ENCODE measurements at places on chromosomes 13 and 19.

DNA sequence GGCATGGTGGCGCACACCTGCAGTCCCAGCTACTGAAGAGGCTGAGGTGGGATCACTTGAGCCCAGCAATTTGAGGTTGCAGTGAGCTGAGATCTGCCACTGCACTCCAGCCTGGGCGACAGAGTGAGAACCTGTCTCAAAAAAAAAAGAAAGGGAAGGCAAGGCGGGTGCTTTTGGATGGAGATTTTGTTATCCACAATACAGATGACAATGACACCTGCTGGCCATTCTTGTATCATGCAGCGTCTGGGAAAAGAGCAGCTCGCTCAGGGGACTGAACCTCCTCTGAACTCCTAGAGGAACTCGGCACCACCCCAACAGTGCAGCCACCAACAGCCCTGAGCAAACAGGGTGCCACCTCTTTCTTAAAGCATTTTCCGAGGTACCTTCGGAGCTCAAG is 22.8 kb downstream of the HAUS8 start:
- DNase-seq: peak; percentile 61

DNA sequence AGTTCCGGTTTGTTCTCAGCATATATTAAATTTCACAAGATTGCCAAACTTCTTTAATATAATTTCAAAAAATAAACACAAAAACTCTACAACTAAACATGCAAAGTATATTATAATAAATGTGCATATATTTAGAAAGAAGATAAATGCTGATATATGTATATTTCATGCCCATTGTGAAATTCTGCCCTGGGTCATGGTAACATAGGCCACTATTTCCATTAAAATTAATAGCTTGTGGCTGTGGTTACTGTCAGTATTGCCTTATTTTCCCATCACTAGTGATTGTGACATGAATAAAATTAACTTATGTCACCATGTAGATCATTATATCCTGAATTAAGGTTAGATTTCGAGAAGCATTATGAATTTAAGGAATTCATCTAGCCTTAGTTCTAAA is 410.9 kb downstream of the DACH1 start:
- DNase-seq: no peak

DNA sequence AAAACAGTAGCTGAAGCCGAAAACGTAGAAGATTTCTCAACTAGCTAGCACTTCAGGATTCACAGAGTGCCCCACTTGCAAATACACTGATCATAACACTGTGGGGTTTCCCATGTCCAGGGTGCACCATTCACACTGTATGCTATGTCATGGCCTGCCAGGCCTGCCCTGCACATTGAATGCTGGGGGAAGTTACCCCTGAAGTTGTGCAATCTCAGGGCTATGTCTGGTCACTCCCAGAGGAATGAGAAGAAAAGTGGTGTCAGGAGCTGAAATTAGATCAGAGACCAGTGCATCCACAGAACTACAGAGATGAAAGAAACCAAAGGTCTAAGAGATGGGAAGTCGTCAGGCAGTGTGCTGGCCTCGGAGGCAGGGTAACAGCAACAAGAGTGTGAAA is 196.8 kb downstream of the RAP2A start:
- no peak for DNase-seq

DNA sequence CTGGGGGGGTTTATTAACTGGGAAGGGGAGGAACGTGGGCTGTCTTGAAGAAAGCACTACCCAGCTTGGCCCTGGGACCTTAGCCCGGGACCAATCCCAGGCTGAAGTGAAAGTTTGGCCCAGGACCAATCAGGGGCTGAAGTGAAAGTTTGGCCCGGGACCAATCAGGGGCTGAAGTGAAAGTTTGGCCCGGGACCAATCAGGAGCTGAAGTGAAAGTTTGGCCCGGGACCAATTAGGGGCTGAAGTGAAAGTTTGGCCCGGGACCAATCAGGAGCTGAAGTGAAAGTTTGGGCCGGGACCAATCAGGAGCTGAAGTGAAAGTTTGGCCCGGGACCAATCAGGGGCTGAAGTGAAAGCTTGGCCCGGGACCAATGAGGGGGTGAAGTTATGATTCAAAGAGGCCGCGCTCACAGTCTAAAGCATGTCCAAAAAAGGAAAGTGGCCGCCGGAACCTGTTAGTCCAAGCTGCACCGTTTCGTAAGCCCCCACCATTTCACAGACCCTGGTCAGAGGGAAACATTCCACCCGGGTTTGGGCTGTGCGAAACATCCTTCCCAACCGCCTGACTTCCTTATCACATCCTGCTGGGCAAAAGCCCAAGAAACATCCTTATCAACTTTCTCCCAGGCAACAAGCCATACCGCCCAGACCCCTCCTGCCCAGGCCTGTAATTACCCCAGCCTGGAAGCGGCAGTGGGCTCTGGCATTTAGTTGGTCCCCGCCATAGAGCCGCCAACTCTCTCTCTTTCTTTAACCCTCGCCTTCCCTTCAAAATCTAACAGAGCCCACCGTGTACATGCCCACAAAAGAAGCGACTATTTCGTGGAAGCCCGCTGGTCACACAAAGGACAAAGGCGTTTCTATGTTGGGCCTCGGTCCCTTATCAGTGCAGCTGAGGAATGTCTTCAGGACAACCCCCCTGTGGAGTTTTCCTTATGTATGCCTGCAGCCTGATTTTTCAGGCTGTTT is 1.1 kb downstream of the ZNF850 start:
- peak; percentile 76 for DNase-seq

- DNase-seq: no peak
Observed at GRCh38 chr19:5580161-5580571, 12.4 kb upstream of the TINCR start.

GRCh38 chr19:15613338-15613737 is 1.7 kb upstream of the CYP4F8 start:
- DNase-seq: no peak

GRCh38 chr19:57830071-57830602 is at the start of gene ZNF587B:
Gene ZNF587B, plus strand, starts transcription at chr19:57830299. Its CDS starts 230 bp downstream, at chr19:57830529.
- DNase-seq: no peak

GRCh38 chr13:105159841-105160240 is 1375.6 kb downstream of the EFNB2 start:
- no peak for DNase-seq

DNA sequence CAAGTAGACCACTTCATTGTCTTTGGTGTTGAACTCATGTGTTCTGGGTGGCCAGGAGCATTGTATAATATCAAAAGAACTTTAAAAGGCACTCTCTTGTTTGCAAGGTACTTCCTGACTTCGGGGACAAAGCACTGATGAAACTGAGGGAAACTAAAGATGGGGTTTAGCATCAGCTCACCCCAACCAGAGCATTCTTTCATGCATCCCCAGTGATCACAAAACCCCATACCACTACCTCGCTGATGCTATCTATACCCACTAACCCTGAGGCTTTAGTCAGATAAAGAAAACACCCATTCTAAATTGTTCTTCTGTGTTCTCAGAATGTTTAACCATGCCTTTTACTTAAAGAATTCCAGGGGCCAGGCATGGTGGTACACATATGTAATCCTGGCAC is 94.5 kb upstream of the DOCK9 start:
- DNase-seq: no peak

GRCh38 chr19:15680478-15681322 is 7.8 kb downstream of the CYP4F12 start:
- DNase-seq: no peak

GRCh38 chr19:55454787-55455243 is 6.6 kb downstream of the ISOC2 start:
- DNase-seq: peak; percentile 54

DNA sequence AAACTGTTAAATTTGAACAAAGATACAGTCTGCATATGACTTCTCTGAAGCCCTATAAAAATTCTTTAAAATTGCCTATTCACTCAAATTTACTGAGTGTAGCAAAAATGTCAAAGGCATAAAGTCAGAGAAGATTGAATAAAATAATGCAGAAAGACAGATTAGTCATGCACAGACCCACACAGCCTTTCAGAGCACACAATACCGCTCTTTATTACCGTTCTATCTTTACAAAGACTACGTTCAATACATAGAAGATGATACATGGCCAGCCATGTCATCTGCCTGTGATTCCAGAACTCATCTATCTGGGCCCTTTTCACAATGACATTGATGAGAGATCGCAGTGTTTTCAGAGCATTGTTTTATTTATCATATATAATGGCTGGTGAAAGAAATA is 107.2 kb downstream of the URI1 start:
- no peak for DNase-seq

DNA sequence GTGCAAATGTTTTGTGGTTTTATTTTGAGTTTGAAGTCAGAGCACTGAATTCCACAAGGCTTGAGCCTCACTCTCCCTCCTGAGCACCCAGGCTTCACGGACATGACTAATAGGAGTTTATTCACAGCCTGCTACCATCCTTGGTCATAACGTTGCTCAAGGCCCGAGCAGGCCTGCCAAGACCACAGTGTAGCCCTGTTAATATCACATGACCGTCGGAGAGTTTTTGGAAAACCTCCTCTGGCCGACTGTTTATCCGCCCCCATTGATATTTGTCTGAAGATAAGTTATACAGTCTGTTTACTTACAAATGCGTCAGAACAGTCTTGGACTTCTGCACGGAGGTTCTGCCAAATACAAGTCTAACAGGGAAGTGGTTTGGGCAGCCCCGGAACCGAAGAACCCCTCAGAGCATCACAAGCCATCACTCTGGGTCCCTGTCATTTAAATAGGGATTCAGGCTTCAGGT is 89.9 kb downstream of the COL4A2 start:
- DNase-seq: no peak

- DNase-seq: no peak
Observed at GRCh38 chr19:11942843-11943108, 17.9 kb downstream of the ZNF700 start.

DNA sequence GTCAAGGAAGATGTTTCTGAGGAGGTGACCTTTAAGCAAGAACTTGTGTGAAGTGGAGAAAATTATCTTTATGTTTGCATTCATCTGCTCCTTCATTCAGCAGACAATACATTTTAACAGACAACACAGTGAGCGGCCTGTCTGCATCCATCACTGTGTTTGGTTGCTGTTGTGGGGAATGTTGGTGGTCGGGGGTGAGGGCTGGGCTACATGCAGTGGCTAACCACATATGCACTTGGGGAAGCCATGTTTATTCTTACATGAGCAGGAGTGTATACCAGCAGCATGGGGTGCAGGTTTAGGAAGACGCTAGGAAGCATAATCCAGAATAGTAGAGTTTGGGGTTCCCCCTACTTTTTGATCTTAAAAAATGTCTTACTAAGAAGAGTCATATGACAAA is 66.4 kb downstream of the DHRS12 start:
- DNase-seq: no peak

- DNase-seq: no peak
Observed at GRCh38 chr19:4707956-4708650, 15.5 kb downstream of the DPP9 start.

GRCh38 chr19:16274447-16274846 is 50.2 kb upstream of the KLF2 start:
- DNase-seq: no peak

- DNase-seq: no peak
Observed at GRCh38 chr19:29266001-29266400, 53.0 kb upstream of the UQCRFS1 start.

- DNase-seq: no peak
Observed at GRCh38 chr13:93045836-93046235, 180.8 kb upstream of the GPC6 start.

GRCh38 chr19:1690699-1691307 is 38.4 kb upstream of the TCF3 start:
- no peak for DNase-seq

DNA sequence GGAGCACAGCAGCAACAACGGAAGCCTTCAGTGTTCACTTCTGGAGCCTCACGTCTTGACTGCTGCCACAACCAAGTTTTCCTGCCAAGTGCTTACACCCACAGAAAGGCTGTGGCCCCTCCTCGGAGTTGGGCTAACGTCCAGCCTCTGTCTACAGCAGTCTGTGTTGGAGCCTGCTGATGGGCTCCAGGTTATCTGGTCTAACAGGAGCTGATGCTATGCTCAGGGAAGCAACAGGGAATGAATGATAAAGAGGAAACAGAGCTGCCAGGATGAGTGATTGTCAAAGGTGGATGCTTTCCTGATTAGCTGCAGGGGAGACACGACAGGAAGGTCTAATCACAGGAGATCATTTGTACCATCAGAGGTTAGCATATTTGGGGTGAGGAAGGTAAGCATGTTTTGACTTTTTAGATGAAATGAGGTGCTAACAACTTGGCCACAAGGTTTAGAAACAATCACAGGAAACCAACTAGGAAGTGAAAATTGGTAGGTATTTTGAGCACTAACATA is 53.8 kb upstream of the RCBTB2 start:
- no peak for DNase-seq

GRCh38 chr19:325937-326565 is 18.5 kb downstream of the MIER2 start:
- DNase-seq: no peak

GRCh38 chr19:27793644-27794493 is 1419.1 kb downstream of the UQCRFS1 start:
- DNase-seq: peak; percentile 87

DNA sequence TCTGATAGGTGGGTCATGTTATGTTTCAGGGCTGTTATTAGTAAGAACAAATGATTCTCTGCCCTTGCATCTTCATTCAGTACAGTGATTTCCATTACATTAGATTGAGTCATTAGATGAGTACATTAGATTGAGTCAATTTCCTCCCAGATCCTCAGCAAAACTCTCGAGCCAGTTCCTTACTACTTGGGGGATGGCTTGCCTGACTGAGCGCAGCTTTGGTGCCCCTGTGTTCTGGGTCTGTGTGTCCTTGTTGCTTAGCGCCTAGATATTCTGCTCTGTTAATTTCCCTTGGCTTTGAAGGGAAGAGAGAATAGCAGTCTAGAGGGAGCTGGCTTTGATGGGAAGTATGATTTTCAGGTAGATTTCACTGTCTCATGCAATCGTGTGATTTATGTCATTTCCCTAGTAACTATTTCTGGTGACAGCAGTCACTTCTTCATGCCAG is 19.1 kb upstream of the SCEL start:
- no peak for DNase-seq

GRCh38 chr13:95480131-95480545 is 72.4 kb upstream of the CLDN10 start:
- no peak for DNase-seq

DNA sequence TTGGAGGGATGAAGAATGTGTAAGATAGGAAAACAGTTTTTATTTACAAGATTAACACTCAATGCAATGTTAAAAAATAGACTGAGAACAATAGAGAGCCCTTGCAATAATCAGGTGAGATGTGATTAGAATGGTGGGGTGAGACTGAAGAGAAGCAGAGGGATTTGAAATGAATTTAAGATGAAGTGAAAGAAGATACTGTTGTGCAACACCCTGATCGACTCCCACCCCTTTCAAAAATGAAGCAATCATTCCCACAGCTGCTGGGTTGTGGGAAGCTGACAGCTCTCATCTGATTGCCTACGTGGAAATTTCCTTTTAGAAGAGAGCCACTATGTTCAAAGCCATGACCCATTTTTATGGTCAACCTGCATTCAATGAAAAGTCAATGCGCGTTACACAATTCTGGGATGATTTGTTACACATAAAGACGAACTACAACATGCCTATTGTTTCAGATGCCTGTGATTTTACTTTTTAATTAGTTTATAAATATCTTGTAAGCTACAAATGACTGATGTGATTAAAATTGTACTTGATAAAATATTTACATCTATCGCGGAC is 1374.8 kb downstream of the PCDH9 start:
- DNase-seq: no peak

Data from PC-9 (cell line).